Tibial nerve (tissue), 4 donors: ENCODE measurements at places on chromosomes 5 and 9.

- no peak for DNase-seq
These were observed 3.2 kb upstream of the RAI14 start for GRCh38 chr5:34652914-34653313.

GRCh38 chr9:93294011-93294410, 110.1 kb downstream of the WNK2 start:
- DNase-seq: no peak

GRCh38 chr5:66012271-66012670, 85.9 kb downstream of the ERBIN start:
- no peak for DNase-seq

DNA sequence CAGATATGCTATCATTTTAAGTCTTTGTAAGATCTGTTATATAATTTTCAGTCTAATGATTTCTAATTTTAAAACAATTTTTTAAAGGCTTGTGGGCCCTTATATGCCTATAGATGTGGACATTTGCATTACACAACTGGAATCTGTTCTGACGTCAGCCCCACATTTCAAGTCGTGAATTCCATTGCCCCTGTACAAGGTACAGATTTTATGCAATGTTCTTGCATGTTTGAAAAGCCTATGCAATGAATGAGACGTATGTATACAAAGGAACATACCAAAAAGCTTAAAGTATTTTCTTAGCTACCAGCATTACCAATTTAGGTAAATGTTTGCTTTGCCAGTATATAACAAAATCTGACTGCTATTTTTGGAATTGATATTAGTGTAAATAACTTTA, 77.2 kb downstream of the ITGA1 start:
- DNase-seq: no peak

GRCh38 chr5:72231991-72232703, 87.9 kb downstream of the MRPS27 start:
- no peak for DNase-seq
